Natural killer cell treated with Interleukin-12 subunit alpha and Interleukin-12 subunit beta and Interleukin-15 and Interleukin-18, amount 100 ng/mL, for 72 hours (primary cell): ENCODE measurements at places on chromosomes 3 and 15. TPM values are rescaled to one million over a fixed set of nuclear protein-coding genes. Genes with fewer than 3 reads are reported as not detected.

DNA sequence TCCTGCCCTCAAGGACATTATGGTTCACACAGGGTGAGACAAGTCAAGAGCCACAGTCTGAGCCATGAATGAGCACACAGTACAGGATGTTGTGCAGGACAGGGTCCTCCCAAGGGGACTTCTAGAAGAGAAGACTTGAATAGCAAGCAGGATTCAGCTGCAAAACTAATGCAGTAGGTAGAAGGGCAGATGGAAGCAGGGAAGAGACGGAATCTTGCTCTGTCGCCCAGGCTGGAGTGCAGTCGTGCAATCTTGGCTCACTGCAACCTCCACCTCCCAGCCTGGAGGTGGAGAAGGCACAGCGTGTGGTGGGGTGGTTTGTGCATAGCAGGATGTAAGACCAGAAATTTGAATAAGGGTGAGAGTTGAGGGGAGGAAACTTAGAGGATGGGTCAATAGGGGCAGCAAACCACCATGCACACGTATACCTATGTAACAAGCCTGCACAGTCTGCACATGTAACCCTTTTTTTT lies 8.0 kb downstream of the BCL2L10 start:
- no peak for DNase-seq

DNA sequence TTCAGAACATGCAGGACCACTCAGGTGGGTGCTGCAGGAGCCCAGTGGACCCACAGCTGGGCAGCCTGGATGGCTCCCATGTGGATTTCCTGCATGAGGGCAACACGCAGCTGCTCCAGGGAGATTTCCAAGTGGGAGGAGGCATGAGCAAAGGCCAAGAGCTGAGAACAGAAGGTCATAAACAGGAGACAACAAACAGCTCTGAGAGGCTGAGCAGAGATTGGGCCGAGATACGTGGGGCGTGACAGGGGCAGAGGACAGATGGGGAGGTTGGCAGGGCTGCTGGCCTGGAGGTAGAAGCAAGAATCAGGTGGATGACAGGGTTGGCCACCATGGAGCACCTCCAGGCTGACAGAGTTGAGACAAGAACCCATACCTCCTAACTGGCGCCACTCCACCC lies 2.9 kb downstream of the PHGR1 start:
- no peak for DNase-seq

DNA sequence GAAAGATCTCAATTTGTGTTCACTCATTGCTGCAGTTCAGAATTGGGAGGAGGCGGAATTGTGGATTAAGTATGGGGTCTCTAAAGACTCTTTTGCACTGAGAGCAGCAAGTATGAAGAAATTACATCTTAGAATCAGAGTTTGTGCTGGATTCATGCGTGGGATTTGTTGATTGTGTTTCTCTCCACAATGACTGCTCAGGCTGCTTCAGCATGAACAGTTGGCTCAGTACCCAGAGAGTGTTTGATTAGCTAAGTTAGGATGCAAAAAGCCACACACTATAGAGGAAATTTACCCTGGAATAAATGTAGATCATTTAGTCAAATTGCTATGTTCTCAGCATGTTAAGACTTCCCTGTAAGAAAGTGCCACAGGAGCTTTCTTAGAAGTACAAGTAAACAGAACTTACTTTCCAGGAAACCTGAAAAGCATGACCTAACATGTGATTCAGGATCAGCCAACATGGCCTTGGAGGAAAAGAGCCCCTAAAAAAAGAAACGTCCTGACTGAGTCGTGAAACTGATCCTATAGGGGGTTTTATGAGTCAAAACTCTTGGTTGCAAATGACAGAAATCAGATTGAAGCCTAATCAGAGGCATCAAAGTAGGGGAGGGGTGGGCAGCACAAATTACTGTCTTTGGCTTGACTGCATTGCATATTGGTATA lies 32.6 kb downstream of the HHLA2 start:
- DNase-seq, result no peak

DNA sequence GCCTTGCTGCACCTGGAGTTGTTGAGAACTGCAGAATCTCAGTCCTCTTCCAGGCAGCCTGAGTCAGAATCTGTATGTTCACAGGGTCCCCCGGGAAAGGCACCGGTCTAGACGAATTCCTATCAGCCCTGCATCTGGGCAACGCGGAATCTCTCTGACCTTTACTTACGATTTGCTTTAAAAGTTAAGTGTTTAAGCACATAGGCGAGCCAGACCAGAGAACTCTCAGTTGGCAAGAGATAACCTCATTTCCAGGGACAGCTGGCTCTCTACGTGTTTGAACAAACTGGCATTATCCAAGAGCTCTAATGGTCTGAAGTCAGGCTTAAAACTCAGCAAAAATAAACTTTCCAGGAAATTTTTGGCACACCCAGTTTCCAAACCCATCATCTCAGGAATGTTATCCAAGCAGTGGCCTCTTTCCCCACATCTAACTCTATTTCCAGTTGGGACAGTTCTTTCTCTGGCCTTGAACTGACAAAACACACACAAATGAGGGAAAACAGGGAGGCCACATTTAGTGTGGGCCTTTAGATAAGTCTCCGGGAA lies 53.4 kb downstream of the HES1 start:
- DNase-seq, result no peak

DNA sequence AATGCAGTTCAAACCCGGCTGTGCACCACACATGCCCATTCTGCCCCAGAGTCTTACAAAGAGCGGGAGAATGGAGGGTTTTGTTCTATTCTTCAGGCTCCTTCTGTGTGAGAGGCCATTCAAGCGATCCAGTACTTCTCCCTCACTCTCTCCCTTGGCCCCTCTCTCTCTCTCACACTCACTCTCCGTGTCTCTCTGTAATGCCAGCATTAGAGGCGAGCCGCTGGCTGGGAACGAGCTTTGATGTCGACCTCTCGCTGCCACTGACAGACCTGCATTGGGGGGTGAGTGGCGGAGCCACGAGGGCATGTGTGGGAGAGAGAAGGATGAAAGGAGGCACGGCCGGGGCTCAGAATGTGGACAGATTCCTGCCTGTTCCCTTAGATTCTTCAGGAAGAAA lies 231.7 kb upstream of the ARRDC4 start:
- DNase-seq, result no peak

SPSB4 gene
- total RNA-seq, result not detected

DNA sequence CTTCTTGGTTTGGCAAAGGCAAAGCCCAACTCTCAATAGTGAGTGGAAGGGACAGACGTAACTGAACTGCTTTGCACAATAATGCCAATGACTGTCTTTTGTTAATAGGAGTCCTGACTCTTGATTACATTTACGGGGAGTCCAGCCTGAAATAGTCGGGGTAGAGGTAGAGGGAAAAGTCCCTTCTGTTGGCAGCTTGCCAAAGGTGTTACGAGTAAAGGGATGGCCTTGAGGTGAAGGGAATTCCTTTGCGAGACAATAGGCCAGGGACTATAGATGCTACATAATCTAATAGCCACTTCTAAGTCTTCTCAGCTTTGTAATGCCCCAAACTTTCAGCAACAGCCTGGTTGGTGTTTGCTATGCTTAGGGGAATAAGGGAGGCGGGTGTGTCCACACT lies 2.2 kb upstream of the SENP2 start:
- no peak for DNase-seq

PLSCR1 gene
- total RNA-seq, result 80.2 TPM

DCP1A gene
- total RNA-seq, result 31.1 TPM

DNA sequence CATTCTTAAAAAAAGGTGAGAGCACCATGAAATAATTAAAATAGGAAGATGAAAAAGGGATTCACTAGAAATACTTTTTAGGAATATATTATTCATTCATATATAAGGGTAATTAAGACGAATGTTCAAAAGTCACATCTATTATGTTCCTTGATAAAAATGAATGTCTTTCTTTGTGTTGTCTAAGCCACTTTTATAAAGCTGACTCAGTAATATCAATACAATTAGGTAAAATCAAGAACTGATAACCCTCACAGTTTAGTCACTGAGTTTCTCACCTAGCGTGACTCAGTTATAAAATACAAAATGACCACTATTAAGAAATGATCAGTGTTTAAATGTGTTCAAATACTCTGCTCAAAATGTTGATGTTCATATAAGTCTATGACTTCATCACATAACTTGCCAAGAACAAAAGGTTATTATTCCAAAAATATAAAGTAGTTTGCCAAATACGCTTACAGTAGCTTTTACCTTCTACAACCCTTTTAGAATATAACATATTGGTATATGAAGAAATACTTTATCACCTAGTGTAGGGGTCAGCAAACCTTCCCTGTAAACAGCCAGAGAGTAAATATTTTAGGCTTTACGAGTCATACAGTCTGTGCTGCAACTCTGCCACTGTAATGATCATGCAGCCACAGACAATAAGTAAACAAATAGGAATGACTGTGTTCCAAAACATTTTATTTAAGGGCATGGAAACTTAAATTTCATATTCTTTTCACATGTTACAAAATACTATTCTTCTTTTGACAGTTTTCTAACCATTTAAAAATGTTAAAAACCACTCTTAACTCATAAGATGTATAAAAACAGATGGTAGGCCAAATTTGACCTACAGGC lies 369.8 kb downstream of the TBC1D5 start:
- DNase-seq, result no peak

DNA sequence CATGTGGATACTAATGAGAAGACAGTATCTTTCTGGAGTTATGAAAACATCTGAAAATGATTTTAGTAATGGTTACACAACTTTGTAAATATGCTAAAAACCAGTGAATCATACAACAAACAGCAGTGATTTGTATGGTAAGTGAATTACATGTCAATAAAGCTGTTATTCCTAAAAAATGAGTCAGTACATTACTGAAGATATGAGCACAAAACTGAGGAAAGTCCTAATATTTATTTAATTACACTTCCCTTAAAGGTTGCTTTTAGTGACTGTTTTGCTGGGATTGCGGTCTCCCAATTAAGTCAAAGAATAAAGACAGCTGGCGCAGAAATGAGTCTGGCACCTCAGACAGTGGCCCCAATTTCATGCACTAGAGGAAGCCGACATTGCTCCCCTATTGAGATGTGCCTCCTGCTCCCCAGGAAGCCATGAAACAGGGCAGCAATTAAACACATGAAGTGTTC lies 50.9 kb upstream of the FSIP1 start:
- DNase-seq, result no peak

GRCh38 chr3:13248640-13249039 lies 171.5 kb downstream of the NUP210 start:
- DNase-seq, result no peak
